Urothelium cell line (cell line): ENCODE measurements at places on chromosomes 1 and 21.

- no peak for DNase-seq
Measured at GRCh38 chr1:41683681-41684500, 199.4 kb upstream of the EDN2 start.

GRCh38 chr1:24206516-24207394, 19.7 kb upstream of the IFNLR1 start:
- no peak for DNase-seq

- DNase-seq: no peak
Measured at GRCh38 chr1:109914587-109915240, 4.1 kb downstream of the CSF1 start.

GRCh38 chr1:7560601-7561181, 210.4 kb upstream of the VAMP3 start:
- no peak for DNase-seq

DNA sequence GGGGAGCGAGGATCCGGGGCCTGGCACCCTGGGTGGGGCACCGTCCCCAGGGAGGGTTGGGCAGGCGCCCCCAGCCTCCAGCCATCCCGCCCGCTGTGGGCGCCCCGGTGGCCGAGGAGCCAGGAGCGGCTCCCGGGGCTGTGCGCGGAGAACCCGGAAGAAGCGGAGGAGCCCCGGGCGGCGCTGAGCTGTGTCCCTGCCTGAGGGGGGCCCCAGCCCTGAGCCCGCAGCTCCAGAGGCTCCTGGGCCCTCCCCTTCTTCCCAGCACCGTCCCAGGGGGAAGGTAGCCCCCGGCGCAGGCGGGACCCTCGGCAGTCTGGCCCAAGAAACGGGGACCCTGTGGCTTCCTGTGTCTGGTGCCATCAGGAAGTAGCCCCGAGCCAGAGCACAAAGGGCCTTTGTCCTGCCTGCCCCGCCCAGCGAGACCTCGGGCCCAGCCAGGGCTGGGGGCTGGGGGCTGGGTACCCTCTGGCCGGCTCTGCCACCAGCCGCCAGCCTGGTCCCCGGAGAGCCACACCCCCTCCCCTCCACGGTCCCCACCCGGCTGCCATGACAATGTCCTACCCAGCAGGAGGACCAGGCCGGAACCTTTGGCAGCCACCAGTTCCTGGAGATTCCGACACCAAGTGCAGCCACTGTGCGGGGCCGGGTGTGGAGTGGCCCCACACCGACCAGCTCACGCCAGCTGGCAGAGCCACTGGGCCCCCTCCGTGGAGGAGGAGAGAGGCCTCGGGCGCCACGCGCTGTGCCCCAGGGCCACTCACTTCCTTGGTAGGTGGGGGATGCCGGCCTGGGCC, 15.6 kb upstream of the TTLL10 start:
- peak; percentile 43 for DNase-seq

GRCh38 chr1:7478809-7479499, 292.1 kb upstream of the VAMP3 start:
- DNase-seq: no peak

GRCh38 chr1:183685112-183685713, 32.1 kb upstream of the APOBEC4 start:
- peak; percentile 59 for DNase-seq

DNA sequence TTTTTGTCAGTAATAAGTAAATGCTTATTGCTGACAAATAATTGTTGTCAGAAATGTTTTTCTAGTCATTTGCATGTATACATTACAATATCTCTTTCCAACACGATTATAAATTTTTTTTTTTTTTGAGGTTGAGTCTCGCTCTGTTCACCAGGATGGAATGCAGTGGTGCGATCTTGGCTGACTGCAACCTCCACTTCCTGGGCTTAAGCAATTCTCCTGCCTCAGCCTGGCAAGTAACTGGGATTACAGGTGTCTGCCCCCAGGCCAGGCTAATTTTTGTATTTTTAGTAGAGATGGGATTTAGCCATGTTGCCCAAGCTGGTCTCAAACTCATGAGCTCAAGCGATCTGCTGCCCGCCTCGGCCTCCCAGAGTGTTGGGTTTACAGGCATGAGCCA, 72.0 kb upstream of the ATF3 start:
- no peak for DNase-seq

DNA sequence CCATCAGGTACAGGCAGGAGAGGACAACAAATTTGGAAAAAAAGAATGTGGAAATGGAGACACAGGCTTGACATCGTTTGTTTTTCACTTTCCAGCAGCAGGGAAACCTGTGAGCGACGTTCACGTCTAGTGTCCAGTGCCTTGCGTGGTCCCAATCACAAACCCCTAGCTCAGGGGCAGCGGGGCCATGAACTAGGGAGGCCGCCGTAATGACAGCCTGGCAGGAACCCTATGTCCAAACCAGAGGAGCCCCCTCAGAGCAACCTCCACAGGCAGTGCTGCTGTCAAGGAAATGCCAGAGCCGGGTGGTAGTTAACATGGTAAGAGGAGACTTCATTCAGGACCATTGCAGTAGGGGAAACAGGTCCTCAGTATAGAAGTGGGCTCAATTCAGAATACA, 37.8 kb upstream of the PSEN2 start:
- no peak for DNase-seq

GRCh38 chr1:76292418-76293184, 218.1 kb downstream of the ST6GALNAC3 start:
- DNase-seq: no peak

DNA sequence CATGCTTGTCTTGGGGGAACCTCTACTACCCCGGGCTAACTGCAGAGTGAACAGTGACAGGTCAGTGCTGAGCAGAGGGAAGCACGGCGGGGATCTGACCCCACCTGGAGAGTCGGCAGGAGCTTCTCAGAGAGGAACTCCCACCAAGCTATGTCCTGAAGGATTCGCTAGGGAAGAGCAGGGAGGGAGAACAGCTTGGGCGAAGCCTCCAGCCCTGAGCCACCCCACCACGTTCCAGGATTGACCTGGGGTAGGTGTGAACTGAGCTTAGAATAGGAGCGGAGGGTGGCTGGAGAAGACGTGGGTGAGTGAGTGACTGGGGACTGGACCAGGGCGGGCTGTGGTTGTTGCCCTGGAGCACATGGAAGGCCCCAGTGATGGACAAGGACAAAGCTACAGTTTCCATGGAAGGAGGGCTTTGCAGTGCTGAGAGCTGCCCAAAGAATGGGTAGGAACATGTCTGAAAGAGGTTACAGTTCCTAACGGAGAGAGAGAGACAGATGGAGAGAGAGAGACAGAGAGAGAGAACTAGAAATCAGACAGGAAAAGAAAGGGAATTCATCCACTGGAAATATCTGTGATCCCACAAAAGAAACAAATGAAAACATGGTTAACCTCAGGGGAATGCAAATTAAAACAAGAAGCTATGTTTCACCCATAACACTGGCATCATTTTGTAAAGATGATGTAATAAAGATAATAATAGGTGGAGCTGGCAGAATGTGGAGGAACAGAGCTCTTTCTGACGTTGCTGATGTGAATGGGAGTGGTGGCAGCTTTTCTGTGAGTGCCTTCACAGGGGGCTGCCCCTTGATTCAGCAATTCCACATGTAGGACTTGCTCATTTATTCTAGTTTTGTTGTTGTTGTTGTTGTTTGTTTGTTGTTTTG, 17.2 kb downstream of the BSND start:
- DNase-seq: no peak

DNA sequence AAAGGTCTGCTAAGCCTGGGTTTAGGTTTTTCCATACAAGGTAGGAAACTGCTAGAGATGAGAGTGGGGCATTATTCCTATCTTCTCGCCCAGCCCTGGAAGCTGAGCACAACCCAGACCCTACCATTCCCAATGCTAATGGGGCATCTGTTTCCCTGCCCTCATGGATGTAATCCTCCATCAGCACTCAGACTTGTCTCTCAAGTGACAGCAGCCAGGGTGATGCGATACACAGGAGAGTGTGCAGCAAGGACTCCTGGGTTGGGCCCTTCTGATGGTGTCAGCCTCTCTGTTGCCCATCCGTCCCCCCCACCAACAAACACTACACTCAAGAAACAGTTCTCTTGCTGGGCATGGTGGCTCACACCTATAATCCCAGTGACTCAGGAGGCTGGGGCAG, 5.9 kb upstream of the INPP5B start:
- DNase-seq: no peak

DNA sequence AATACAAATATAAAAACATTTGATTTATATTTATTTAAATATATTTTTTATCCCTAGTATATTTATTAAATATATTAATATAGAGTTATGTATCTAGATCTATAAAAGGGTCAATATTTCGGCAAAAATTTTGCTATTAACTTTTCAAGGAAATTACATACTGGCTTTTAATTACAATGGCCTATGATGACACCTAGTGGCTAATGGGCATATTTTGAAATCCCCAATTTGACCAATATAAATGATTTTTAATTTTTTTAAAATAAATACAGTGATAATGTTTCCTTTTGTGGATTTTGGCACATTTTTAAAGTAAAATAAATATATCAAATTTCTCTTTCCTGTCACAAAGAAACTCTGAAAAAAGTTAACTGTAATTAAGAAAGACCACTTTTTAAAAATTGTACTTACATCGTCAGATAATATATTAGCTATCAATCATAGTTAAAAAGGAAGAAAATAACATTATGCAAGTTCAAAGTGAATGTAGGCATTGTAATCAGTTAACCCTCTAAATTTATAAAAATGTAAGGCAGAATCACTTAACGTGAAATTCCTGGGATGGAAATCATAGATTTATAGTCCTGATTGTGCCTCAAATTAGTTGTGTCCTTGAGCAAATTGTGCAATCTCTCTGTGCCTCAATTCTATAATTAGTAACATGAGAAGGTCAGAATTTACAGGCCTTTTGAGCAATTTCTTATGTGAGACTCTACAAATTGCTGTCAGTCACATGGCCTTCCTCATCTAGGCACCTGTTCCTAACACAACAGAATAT, 25.6 kb upstream of the RGS13 start:
- no peak for DNase-seq

DNA sequence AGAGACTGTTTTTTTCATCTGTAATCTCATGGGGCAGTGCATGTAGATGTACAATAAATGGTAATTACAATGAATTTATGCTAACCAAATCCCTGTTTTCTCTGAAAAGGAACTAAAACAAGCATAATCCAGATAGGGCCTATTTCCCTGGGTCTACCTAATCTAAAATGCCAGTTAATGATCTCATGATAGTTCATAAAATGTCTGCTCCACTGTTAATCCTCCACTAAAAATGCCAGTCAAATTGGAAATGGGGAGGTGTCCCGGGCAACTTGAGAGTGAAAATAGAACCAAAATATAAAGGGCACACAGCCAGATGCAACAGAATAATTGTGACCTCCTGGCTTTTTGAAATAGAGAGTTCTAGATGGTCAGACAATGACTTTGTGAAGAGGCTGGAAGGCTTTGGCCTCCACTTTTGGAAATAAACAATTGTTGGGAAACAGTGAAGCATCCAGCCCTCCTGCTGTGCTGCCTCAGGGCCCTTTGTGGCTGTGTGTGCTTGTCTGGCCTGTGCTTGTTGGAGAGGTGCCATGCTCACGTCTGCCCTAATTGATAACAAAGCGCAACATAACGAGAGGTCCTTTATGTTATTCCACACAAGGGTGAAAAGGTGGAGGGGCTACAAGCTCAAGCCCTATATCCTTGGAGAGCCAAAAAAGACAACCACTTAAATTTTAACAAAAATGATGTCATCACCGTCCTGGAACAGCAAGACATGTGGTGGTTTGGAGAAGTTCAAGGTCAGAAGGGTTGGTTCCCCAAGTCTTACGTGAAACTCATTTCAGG, 97.7 kb downstream of the ATP5PO start:
- DNase-seq: no peak

DNA sequence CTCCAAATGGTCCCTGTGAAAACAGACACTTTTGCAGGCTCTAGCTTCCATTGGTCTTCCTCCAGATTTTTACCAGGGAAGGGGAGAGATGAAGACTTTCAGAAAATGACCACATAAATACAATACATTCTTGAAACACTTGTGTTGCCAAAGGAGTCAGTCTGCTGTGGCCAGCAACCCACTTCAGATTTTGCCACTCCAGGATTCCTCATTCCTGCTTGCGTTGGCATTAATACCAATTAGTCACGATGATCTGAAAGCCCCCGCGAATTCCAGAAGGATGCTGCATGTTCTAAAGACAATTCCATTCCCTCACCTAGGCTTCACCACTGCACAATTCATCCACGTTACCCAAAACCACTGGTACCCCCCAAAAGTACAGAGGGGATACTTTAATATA, 7.9 kb upstream of the BACE2 start:
- DNase-seq: peak; percentile 6

- peak; percentile 79 for DNase-seq
Measured at GRCh38 chr21:44485254-44485793, 30.0 kb downstream of the LRRC3 start.

- DNase-seq: no peak
Measured at GRCh38 chr1:166673722-166674121, 165.6 kb upstream of the POGK start.

DNA sequence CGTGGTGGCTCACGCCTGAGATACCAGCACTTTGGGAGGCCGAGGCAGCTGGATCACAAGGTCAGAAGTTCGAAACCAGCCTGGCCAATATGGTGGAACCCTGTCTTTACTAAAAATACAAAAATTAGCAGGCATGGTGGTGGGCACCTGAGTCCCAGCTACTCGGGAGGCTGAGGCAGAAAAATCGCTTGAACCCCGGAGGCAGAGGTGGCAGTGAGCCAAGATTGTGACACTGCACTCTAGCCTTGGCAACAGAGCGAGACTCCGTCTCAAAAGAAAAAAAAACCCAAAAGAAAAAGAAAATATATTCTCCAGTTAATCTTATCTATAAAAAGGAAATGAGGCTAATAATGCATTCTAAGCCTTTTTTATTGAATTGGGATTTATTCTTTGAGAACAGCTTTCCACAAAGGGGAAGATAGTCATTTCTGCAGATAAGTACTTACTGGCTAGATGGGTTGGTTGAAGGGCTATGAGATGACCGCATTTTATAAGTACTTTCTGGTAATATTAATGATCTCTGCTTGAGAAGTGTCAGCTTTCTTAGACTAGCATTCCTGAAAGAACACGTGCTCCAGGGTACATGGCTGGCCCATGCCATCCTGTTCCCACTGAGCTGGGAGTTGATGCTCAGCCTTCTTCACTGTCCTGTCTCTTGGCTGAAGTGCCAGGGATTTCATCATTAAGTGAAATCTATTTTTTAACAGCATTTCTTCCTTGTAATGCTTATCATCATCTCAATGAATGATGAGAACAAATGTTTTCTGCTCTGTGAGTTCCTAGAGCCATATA, 57.9 kb downstream of the SASS6 start:
- DNase-seq: no peak

DNA sequence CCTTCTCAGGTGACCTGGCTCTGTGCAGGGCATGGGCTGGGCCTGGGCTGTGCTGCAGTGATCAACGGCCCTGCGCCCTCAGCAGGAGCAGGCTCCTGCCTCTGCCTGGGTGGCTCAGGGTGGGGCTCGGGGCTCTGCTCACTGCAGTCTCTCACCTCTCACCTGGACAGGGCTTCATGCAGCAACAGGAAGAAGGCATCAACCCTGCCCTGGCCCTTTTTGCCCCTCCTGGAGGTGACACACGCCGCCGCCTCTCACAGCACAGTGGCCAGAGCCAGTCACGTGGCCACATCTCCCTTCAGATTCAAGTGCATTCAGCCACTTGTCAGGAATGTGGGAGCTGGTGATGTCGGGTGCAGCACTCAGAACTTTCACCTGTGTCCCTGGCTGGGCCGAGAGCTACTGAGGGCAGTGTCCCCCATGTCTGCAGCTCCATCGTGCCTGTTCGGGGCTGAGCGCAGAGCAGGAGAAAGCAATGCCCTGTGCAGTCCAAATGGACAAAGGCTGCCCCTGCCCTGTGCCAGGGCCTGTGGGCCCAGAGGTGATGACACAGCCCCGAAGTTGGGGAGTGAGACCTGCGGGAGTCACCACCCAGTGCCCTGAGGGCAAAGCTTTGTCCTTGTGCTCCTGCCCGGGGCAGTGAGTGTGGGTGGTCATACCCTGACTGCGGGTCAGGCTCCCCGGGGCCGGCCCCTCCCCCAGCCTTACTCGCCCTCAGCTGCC, 314.0 kb downstream of the PTPRU start:
- no peak for DNase-seq
